Stimulated activated CD4-positive, alpha-beta T cell treated with anti-CD3 and anti-CD28 coated beads, Interleukin-12 subunit alpha, Interleukin-12 subunit beta, amount 100 ng/mL, for 4 hours (primary cell): ENCODE measurements at places on chromosomes 1 and 21.

DNA sequence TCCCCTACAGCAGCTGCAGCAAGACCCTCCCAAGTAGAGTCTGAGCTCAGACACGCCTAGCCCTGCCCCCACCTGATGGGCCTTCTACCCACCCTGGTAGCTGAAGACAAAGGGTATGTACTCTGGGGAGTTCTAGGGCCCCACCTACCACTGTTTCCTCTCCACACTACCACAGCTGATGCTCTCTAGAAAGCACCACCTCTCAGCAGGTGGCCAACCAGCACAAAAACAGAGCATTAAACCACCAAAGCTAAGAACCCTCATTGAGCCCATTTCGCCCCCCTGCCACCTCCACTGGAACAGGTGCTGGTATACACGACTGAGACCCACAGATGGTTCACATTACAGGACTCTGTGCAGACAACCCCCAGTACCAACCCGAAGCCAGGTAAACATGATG is 258.9 kb downstream of the SETD4 start:
- no peak for DNase-seq

GRCh38 chr1:183838221-183838620 is 33.3 kb downstream of the RGL1 start:
- no peak for DNase-seq

- no peak for DNase-seq
These were observed 58.9 kb downstream of the ST3GAL3 start for GRCh38 chr1:43766086-43766784.

- peak; percentile 28 for DNase-seq
These were observed 92.5 kb downstream of the SLC25A24 start for GRCh38 chr1:108107658-108108057.

- DNase-seq, result no peak
These were observed 25.4 kb downstream of the FBXO42 start for GRCh38 chr1:16326833-16327404.

DNA sequence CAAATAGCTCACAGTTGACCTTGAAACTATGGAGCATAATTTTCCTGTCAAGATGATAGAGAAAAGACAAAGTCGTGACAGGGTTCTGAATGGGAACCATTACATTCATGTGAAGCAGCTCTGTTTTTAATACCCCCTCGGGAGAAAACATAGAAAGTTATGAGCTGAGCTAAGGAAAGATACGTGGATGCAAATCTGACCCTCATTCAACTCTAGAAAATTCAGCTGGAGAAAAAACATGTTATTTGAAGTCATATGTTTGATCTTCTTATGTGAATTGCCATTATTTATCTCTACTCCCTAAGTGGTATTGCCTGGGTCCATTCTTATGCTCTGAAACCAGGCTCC is 48.0 kb upstream of the LRRC52 start:
- no peak for DNase-seq

- no peak for DNase-seq
These were observed 147.1 kb downstream of the ASTN1 start for GRCh38 chr1:177017287-177017852.

- DNase-seq, result no peak
These were observed 64.5 kb upstream of the SLC44A3 start for GRCh38 chr1:94755675-94756074.

- no peak for DNase-seq
These were observed 51.4 kb downstream of the ADCY10 start for GRCh38 chr1:167862432-167863076.

DNA sequence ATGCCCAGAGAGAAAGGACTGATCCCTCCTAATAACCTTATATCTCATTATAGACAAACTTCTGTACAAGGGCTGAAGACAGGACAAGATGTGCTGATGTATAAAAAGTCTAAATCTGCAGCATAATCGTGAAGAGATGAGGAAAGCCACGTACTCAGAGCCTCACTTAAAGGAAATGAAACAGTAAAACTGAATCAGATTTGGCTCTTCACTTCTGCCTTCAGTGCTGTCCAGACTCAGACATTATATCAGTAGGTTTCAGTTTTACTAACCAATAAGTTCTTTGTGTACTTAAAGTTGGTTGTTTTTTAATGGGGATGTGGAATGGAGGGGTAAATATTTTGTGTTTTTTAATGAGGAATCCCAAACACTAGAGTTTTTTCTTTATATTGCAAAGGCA is 45.3 kb upstream of the RGS1 start:
- DNase-seq, result no peak

DNA sequence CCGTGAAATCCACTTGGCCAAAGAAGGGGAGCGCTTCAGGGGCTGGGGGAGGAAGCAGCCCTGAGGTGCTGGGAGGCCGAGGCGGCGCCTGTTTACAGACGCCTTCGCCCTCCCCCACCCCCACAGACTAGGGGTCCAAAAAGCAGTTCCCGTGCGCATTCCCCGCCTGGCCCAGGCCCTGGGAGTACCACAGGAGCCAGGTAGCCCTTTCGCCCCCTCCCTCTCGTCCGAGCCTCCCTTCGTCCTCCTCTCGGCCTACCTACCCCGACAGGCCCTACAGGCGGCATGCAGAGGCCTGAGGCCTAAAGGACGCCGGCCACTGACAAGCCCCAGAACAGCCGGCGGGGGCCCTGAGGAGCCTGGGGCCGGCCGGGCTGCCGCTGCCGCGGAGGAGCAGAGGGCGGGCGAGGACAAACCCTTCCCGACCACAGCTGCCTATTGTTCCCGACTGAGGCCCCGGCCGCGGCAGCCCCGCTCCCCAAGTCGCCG is 522 bp downstream of the RC3H1 start:
- DNase-seq, result peak; percentile 16

DNA sequence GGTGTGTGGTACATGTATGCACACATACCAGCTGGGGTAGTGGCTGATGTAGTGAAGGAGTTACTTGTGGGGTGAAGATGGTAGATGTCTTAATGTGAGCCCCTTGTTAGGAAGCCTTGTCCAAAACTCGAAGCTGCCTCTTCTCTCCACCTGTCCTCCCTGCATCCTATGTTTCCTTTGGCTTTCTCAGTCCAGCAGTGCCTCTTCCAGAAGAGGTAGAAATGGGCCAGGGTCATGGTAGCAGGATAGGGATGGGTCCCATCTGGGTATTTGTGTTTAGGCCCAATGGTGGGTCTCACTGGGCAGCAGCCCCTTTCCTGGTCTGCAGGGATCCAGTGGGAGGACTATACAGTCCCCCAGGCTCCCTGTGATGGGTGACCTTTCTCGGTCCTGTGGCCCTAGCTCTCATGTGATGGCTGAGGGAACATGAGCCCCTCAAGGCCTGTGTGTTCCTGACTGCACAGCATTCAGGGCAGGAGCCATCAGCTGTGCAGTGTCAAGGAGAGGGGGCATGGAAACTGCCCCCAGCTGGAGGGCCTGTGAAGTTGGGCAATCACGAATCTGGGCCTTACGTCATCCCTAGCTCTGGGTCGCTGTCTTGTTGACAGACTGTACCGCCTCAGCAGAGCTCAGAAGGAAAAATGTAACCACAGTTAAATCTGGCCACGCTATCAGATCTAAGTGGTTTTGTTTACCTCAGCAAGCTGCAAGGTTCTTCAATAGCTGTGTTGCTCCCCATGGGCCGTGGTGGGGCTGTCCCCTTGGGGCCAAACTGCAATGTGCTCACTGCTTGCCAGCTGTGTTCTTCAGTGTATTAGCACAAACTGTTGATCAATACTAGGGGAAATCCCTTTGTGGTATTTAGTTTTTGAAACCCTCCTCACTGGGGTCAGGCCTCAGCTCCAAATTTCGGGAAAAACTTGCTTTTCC is 82.7 kb downstream of the NOS1AP start:
- no peak for DNase-seq

DNA sequence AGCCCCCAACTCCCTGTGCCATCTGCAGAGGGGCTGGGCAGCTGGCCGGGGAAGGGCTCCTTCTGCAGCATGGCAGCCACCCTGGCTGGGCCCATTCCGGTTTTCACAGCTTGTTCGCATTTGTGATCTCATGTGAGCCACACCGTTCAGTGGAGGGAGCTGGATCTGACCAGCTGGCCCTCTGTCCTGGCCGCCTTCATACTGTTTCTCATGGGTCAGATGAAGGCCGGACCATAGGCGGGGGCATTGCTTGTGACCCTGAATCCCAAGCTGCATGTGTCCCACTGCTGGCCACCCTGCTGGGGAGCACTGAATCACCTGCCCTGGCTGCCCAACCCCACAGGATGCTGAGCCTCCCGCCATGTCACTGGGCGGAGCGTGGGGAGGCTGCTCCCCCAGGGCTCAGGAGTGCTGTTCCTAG is 36.4 kb upstream of the PRSS38 start:
- no peak for DNase-seq

DNA sequence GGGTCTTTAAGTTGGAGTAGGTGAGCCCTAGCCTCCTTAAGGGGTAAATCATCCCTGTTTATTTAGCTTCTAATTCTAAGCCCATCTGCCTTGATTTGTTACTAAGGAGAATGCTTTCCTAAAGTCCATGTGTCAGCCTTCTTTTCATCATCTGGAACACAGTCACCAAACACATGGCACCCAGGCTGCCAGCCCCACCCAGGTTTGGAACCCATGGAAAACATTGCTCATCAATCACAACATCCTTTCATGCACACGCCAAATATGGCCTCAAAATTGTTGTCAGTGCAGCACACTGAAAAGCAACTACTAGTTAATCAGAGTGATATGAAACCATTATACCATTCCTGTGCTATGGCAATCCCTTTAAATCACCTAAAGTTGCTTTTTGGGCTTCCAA is 386.7 kb upstream of the ESRRG start:
- DNase-seq, result no peak

GRCh38 chr1:223811634-223812101 is 34.1 kb downstream of the TP53BP2 start:
- no peak for DNase-seq

DNA sequence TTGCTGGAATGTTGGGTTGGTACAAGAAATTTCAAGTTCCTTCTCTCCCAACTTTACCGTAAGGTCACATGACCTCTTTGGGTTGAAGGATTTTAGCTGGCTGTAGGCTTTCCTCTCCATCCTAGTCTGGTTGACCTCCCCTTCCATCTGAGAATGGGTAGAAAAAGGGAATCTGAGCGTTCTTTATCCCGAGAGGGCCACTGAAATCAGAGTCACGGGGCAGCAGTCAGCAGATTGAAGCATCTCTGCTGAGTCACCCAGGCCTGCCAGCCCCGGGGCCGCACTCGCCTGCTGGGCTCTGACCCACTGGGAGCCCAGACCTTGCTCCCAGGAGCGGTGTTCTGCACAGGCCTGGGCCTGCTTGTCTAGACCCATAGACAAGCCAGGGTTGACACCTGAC is 31.0 kb downstream of the TMCC2 start:
- no peak for DNase-seq

GRCh38 chr1:51728611-51729155 is 111.8 kb downstream of the OSBPL9 start:
- DNase-seq, result no peak

- no peak for DNase-seq
These were observed 29.9 kb downstream of the TMCO1 start for GRCh38 chr1:165738794-165739193.

DNA sequence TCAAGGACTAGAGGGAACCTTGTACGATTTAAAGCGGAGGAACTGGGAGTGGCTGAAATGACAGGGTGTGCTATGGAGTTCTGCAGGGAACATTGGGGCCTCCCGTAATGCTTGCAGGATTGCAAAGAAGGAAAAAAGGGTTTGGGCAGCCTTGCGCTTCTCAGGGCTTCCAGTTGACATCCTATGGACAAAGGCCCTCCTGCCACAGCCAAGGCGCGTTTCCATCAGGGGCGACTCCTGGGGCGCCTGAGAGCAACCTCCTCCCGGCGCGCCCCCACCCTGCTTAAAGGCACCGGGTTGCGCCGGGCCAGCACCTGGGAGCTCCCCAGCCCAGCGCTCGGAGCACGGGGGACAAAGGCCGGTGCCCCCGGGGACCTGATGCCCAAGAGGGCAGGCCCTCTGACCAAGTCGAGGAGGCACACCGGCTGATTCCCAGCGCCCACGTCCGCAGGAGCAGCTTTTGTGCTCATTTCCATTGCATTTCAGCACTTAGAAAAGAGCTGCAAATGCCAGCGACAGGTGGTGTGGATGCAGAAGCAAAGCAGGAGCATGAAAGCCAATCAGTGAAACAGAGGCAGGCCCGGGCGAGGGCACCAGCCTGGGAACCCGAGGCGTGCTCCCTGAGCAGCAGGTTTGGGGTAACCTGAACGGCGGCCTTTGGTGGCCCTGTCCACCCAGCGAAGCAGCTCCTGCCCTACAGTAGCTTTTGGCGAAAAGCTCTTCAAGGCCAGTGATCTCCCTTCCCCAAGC is 17.6 kb upstream of the RNF187 start:
- no peak for DNase-seq

- DNase-seq, result no peak
These were observed 51.0 kb upstream of the IKBKE start for GRCh38 chr1:206419250-206419649.

- DNase-seq, result no peak
These were observed 14.7 kb downstream of the WNT3A start for GRCh38 chr1:228021355-228022030.

DNA sequence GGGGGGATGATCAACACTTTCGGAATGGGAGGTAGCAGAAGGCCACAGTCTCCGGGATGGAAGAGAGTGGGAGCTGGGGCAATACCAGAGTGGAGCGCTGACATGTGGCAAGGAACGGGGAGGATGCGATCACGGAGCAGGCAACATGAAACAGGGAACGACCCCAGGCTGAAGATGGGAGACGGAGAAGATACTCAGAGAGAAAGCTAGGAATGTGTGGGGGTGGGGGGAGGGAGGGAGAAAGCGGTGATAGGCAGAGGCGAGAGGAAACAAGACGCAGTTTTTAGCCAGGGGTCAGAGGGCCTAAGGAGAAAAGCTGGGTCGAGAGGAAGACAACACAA is 577 bp downstream of the RAB3GAP2 start:
- peak; percentile 2 for DNase-seq

GRCh38 chr1:181204530-181204929 is 116.0 kb downstream of the IER5 start:
- no peak for DNase-seq

DNA sequence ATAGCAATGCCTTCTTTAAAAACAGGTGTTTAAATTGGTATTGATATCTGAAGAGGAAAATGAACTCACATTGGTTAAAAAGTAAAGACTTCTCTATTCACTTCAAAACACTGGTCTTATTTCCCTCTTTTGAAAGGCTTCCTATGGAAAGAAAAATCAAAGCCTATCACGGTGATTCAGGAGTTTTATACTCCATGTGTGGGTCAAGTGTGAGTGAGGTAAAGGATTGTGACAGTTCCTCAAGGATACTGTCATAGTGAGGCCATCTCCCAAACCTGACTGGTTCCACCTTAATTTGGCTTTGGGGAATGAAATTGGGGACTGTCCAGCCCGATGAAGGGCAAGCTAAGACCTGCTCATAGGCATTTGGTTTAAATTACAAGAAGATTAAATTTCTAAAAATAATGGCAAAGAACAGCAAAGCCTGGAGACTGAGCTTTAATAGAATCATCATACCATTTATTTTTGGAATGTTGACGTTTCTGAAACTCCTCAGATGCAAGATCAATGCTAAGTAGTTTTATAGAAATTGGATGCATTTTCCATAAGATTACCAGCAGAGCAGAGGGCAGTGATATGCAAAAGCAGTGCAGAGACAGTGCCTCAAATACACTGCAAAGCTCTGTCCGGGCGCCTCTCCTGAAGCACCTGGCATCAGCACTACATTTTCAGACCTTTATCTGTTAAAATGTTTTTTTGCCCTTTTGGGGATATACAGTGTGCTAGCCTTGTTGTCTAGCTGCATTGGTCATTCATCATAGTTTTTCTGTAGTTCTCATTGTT is 302.1 kb upstream of the SGIP1 start:
- DNase-seq, result no peak
